Posterior vena cava (tissue), 2 donors: ENCODE measurements at places on chromosomes 5 and 9.

- DNase-seq = no peak
These were observed 24.0 kb downstream of the GALNT10 start for GRCh38 chr5:154214371-154215106.

DNA sequence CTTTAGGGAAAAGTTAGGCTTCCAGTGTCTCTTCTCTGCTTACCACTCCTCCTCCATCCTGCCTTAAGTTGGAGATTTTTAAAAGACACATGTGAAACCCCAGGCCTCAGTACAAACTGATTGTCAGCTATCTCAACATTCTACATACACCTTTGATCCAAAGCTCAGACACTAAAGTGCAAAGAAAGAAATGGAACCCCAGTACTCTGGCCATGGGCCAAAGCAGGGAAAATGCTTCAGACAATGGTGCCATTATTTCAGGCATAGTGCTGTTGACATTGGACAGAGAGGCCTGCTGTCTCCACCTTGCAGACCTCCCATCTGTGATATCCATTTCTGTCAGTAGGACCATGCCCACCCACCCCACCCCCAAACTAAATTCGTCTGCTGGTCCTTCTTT is 49.1 kb downstream of the G3BP1 start:
- DNase-seq = no peak

GRCh38 chr9:36306471-36307306 is 48.4 kb upstream of the GNE start:
- DNase-seq = no peak

- no peak for DNase-seq
These were observed 46.9 kb downstream of the C9orf50 start for GRCh38 chr9:129573977-129574376.

DNA sequence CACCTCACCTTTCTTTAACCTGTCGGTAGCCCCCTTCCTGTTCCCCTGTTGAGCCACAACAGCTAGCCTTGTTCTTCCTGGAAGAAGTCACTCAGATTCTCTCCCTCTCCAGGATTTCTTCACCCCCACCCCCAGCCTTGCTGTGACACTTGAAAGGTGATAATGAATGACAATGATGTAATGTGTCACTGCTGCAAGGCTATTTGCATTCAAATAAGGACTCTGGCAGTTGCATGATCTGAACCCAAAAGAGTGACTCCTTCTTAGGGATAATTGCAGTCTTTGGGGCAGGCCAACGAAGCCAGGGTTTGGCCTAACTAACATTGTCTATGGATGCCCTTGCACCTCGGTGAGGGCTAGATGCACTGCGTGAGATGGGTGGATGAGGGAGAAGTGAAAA is 154.4 kb upstream of the CLINT1 start:
- no peak for DNase-seq

DNA sequence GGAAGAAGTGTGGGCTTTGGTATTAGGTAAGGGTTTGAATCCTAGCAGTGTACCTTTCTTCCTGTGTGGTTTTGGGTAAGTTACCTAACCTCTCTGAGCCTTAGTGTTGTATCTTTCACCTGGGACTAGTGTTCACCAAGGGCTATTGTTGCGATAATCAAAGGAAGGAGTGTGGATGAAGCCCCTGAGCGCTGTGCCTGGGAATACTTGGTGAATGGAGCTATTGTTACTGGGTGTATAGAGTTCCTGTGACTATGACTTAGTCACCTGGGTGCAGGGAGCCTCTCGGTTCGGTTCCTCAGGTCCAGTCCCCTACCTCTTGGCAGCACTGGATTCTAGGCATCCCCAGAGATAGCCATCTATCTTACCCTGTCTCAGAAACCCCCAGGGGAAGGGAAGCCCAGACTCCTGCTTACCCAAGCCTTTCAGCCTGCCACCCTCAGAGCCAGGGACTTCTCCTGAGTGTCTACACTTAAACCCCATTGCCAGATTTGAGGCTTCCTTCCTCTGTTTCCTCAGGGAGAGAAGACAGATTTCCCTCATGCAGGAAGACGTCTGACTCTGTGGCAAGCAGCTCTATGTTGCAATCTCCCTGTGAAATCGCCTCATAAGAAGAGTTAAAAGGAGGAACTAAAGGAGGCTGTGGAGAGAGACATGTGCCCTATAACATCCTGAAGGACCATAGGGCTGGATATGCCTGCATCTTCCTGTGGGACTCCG is 181.0 kb upstream of the PITX1 start:
- peak; percentile 73 for DNase-seq

DNA sequence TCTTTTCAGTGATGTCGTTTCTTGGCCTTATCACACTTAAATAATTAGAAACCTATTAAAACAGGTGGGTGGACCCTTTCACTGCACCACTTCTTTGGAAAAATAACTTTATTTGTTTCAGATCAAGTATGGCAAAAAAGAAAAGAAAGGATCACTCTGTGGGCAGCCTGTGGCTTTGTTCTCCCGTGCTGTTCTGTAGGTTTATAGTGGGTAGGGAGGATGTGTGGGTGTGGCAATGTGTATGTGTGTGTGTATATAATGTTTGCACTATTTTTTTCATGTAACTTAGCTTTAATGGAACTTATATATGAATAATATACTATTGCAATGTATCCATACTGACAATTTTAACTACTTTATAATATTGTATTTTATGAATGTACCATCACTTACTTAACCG is 85.9 kb downstream of the ACTBL2 start:
- no peak for DNase-seq

- DNase-seq = no peak
These were observed 104.6 kb upstream of the ADRA1B start for GRCh38 chr5:159811712-159812111.

- no peak for DNase-seq
These were observed 35.3 kb downstream of the ERBIN start for GRCh38 chr5:65961633-65962032.

DNA sequence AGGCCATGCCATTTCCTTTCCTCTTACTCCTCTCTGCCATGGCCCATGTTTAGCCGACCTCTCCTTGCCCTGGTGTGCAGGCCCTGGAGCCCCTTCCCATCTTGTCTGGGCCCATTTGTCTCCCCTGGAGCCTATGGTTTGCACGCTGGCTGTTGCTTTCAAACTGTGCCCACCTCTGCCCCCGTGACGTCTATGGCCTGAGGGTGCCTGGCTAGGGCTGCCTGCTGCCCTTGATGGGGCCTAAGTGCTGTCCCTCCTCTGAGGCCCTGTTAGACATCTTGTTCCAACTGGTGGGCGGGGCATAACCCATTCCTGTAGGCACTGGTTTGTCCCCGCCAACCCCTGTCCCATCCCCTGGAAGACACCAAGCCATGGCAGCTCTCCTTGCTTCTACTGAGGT is 22.7 kb upstream of the ENHO start:
- DNase-seq = peak; percentile 54

DNA sequence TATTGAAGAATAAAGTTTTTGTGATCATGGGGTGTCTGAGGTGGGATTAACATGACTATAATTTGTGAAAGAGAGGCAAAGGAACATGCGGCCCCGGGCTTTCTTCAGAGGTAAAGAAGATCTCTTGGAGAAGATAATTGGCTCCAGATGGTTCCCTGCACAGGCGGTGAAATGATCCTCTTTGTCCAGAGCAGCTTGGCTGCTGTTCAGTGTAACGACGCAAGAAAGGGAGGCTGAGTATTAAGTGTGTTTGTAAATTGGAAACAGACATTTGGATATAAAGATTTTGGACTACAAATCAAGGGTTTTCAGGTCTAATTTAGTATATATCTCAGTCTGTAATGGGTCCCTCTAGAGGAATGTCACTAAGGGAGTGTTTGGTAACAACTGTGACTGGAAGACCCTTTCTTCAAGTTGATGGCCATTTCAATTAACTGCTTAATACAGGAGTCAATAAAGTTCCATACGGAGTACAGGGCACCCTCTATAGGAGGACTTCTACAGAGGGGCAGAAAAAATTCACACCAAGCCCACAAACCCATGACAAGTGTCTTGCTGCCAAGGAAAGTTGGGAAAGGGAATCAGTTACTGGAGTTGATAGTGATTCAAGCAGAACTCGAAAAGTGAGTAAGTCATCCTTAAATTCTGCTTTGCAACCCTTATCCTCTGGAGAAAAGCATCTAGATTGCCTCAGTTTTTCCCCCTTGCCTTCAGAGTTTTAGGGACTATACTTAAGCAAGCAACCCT is 4.1 kb downstream of the EQTN start:
- no peak for DNase-seq

DNA sequence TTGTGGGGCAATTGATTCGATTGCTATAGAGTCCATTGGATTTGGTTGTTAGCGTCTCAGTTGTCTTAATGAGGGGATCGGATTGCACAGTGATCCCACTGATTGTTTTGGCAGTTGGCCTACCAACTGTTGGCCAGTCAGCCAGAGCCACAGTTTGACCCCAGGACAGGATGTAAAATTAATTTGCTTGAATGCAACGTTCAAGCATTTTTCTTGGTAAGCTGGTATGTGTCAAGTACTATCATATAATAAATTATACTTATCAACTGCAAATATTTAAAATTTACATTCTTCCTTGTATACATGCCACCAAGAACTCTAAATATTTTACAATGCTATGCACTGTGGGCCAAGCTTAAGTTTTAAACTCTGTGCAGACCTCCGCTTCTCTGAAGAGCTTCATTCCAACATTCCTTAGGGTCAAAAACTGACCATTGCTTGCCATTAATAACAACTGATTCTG is 80.4 kb upstream of the OSMR start:
- DNase-seq = no peak

DNA sequence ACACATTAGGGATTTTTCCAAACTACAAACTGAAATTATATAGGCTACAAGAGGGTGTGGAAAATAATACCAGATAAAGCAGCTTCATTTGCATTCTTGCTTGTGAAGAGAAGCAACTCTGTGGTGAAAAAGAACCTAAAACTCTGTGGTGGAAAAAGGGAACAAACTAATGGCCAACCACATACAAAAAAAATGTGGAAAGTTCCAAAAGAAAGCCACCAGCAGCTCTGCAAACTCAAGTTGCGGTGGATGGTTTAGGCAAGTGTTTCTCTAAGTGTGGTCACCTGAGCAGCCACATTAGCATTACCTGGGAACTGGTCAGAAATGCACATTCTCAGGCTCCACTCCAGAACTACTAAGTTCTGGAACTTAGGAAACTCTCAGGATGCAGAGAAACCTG is 586.4 kb downstream of the ACTL7B start:
- DNase-seq = no peak

GRCh38 chr5:129717751-129718310 is 30.1 kb upstream of the MINAR2 start:
- DNase-seq = no peak

GRCh38 chr9:21060919-21061561 is 16.7 kb downstream of the IFNB1 start:
- no peak for DNase-seq

DNA sequence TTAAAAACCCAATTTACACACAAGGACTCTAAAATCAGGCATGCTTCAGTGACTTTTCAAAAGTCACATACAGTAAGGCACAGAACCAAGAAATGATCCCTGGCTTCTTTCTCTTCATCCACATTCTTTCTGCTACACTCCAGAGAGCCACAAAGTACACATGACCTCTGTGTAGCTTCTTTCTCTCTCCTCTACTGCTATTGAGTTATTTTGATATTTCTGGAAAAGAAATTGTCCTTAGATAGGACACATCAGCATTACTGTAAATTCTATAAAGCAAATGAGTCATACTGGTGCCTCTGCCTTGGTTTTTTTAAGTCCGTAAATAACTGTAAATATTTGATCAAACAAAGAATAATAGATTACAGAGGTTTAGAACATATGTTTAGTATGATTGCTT is 96.3 kb downstream of the KIAA0825 start:
- DNase-seq = no peak

- DNase-seq = no peak
These were observed 25.1 kb downstream of the CDHR2 start for GRCh38 chr5:176574297-176574591.

GRCh38 chr5:32713770-32714381 is 2.8 kb downstream of the NPR3 start:
- no peak for DNase-seq

- DNase-seq = no peak
These were observed 291.6 kb upstream of the C9orf72 start for GRCh38 chr9:27864644-27865438.

GRCh38 chr5:77885519-77885918 is 109.4 kb upstream of the TBCA start:
- no peak for DNase-seq

DNA sequence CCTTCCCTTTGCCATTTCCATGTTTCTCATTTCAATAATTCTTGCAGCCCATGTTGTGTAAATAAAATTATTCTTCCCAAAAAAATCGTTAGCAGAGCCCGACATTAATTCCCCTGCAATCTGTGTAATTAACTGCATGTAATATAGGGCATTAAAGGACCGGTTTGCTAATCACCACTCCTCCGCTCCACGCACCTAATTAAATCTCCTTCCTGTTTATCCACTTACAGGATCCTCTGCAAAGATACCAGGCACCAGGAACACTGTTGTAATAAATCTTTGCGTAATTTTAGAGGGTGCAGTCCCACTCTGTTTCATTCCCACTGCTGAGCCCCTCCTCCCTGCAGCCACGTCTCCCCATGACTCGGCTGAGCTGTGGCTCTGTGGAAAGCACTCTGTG is 105.0 kb upstream of the PPP1R26 start:
- DNase-seq = no peak

- no peak for DNase-seq
These were observed 240.9 kb downstream of the TLE4 start for GRCh38 chr9:79812507-79813257.

- DNase-seq = no peak
These were observed 81.0 kb upstream of the MAST4 start for GRCh38 chr5:66515209-66515608.

DNA sequence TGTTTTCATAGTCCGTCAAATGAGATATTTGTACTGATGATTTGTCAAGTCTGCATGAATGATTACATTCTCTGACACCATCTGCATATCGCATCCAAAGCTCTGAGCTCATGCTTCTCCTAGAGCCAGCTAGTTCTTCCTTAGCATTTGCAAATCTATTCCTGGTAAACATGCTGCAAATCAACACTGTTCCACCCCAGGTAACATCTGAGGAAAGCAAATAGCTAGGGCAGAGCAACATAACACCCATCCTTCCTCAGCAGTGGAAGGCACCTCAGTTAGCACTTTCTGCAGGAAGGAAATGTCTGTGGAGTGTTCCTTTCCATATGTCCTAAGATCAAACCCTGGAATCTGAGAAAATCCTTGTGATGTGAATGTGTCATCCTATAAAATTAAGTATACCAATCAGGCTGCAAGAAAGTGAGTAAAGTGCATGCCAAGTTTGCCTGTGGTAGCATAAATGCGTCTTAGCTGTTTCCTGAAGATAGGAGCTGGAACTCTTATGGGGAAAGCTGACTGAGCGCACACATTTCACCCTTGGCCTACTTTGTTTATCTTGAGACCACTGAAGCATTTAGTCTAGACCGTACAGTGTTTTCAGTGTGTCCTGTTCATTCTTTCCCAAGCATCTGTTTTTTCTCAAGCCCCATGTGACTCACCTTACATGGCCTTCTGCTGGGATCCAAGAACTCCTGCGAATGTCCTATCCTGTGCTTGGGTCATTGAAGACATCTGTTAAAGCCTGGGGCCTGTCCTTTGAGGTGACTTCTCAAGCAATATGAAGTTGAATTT is 50.9 kb upstream of the STARD4 start:
- DNase-seq = no peak
